ENCODE measurements at places on chromosomes 7 and 10. TPM values are rescaled to one million over a fixed set of nuclear protein-coding genes. Genes with fewer than 3 reads are reported as not detected.

ANKRD2 gene
- polyA plus RNA-seq = not detected

UBTD1 gene
- polyA plus RNA-seq = 3.2 TPM

SRRT gene
- polyA plus RNA-seq = 24.9 TPM

CPA2 gene
- polyA plus RNA-seq = not detected

CCL24 gene
- polyA plus RNA-seq = not detected

H2BK1 gene
- not detected for polyA plus RNA-seq

GRM3 gene
- not detected for polyA plus RNA-seq

EN2 gene
- polyA plus RNA-seq = not detected

DNA sequence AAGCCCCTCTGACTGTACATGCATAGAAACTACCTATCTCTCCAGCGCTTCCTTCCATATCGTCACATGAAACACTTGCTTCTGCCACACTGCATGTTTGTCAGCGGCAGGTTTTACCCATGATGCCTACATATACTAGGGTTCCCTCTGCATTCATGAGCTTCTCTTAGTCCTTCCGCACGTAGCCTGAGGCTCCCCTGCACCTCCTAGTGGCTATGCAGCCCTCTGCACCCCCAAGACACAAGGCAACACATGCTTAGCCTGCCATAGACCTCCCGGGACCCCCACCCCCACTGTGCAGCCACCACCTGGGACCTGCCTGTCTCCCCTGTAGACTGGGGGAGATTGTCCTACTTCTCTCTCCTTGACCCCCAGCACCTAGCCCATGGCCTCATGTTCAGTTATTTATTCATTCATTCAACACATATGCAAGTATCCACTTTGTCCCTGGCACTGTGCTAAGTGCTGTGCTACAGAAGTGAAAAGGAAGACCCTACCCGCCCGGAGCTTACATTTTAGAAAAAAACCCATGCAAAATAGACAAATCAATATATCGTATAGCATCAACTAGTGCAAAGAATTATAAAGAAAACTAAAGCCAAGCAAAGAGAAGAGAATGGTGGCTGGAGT lies 23.5 kb downstream of the TMEM273 start:
- peak overlapping the region; percentile 71 for H3K27ac ChIP-seq
- peak; percentile 32 for DNase-seq
- H3K4me1 ChIP-seq = peaks cover 15% of the 10 kb centered on the region
- H3K36me3 ChIP-seq = peaks cover 10% of the 10 kb centered on the region

- H3K4me3 ChIP-seq = no peak overlapping the region
- H3K36me3 ChIP-seq = no peaks in the 10 kb centered on the region
- H3K27ac ChIP-seq = no peak overlapping the region
Observed at GRCh38 chr10:21511095-21511570, 14.3 kb downstream of the SKIDA1 start.

GRCh38 chr10:59954296-59954695 lies 47.9 kb upstream of the CCDC6 start:
- no peak overlapping the region for H3K27ac ChIP-seq
- no peak for DNase-seq
- H3K36me3 ChIP-seq = no peaks in the 10 kb centered on the region
- no peak overlapping the region for H3K4me3 ChIP-seq
- no peaks in the 10 kb centered on the region for H3K4me1 ChIP-seq

- no peaks in the 10 kb centered on the region for H3K4me1 ChIP-seq
- H3K4me3 ChIP-seq = no peak overlapping the region
- peaks cover 8% of the 10 kb centered on the region for H3K27me3 ChIP-seq
- no peak overlapping the region for H3K27ac ChIP-seq
Observed at GRCh38 chr10:111267673-111268072, 190.8 kb downstream of the ADRA2A start.

DNA sequence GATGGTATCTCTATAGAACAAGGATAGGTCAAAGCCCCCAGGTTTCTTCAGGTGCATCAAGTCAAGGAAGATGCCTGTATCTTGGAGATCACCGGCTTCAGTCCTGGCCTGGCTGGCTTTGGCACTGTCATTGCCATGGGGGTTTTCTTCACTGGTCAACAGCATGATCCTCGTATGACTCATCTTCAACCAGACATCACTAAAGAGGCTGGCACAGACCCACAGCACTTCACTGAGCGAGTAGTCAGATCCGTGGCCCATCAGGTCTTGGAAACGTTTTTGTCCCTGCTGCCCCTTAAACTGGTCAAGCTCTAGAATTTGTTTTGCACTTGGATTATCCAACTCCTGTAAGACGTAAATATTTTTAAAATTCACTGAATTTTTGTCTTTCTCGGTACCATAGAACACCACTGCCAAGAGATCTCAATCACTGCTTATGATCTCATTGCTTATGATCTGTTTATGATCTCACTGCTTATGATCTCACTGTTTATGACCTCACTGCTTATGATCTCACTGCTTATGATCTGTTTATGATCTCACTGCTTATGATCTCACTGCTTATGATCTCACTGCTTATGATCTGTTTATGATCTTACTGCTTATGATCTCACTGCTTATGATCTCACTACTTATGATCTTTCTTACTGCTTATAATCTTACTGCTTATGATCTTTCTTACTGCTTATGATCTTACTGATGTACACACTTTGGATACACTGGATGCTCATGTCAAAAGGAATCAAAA lies 135.2 kb downstream of the CYP26A1 start:
- H3K4me1 ChIP-seq = no peaks in the 10 kb centered on the region
- no peak overlapping the region for H3K4me3 ChIP-seq
- H3K36me3 ChIP-seq = no peaks in the 10 kb centered on the region
- no peak overlapping the region for H3K27ac ChIP-seq
- peaks cover 4% of the 10 kb centered on the region for H3K27me3 ChIP-seq

DNA sequence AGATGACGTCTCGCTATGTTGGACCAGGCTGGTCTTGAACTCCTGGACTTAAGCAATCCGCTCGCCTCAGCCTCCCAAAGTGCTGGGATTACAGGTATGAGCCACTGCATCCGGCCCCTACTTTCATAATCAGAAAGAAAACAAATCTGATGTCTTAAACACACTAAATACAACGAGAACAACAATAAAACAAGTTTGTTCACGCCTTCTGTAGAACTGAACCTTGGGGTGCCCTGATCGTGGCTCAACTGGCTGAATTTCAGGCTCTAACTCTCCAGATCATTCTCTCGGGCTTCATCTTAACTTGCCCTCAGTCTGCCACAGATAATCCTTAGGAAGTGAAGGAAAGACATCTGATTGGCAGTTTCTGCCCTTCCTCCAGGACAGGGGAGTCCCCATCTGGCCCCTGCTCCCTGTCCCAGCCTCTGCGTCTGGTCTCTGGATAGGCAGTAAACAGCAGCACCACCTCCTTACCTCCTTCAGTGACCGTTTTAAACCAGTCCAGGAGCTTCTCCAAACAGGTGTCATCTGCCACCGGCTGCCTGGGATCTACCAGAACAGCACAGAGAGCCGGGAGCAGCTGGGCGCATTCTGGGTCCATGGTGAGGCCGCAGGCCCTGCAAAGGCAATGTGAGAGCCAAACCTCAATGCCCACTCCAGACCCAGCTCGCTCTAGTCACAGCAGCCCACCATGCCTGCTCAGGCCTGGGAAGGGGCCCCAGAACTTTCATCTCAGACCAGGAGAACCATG lies 1.3 kb downstream of the BRAT1 start:
- peaks cover 41% of the 10 kb centered on the region for H3K4me1 ChIP-seq
- DNase-seq = no peak
- peak overlapping the region; percentile 89 for H3K27ac ChIP-seq
- H3K4me3 ChIP-seq = peak overlapping the region; percentile 89

DNA sequence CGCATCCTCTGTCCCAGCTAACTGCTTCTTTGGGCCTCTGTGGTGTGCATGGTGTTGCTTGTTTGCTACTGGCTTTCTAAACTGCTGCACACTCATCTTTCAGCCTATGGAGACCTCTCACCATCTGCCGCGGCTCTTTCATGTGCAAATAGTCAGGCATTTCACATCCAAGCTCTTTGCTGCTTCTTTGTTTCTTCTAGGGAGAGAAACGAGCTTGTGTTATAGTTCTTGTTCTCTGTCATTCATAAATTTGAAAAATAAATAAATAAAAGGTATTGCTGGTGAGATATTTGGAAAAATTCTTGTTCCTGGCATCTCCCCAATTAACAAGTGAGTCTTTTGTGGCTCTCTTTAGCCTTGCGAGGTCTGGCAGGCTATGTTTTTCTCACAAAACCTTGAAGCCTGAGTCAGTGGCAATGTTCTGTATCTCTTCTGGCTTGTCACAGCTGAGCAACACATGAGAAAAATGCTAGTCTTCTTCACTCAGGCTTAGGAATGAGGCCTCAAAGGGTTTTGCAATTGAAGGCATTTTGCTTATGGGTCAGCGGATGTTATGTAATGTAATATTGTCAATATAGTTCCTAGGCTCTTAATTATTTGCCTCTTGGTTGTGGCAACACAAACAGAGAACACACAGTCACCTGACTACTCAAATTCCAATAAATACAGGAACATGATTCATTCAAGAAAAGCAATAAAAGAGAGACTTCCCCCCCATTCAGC lies 274.0 kb downstream of the FRMD4A start:
- H3K4me3 ChIP-seq = no peak overlapping the region
- H3K4me1 ChIP-seq = no peaks in the 10 kb centered on the region
- H3K36me3 ChIP-seq = no peaks in the 10 kb centered on the region
- no peak overlapping the region for H3K27ac ChIP-seq
- DNase-seq = no peak
- H3K27me3 ChIP-seq = peaks cover 12% of the 10 kb centered on the region

DNA sequence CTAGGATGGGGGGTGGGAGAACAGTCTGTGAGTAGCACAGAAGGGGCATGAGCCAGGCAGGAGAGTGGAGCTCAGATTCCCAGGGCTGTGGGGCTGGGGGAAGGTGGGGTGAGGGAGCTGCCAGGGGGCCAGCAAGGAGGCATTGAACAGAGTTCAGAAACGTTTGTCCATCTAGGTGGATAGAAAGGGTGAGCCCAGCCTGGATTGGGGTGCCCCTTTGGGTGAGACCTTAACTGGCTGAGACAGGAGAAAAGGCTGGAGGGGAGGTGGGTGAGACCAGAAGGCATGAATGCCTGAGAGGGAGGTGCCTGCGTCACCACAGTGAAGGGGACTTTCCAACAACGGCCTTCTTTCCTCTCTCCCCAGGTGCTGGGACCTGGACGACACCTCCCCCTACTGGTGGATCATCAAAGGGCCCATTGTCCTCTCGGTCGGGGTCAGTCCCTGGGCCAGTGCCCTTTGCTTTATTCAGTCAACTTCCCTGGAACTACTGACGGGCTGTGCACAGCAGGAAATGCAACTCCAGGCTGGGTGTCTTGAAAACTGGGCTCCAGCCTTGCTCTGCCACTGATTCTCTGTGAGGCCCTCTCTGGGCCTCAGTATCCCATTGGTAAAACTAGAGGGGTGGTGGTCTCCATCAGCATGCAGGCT lies 11.0 kb downstream of the GHRHR start:
- H3K27ac ChIP-seq = no peak overlapping the region
- H3K4me3 ChIP-seq = no peak overlapping the region
- peaks cover 9% of the 10 kb centered on the region for H3K27me3 ChIP-seq
- H3K4me1 ChIP-seq = no peaks in the 10 kb centered on the region

GRCh38 chr10:44102726-44103255 lies 282.1 kb downstream of the CXCL12 start:
- no peaks in the 10 kb centered on the region for H3K4me1 ChIP-seq
- H3K27ac ChIP-seq = no peak overlapping the region
- DNase-seq = no peak

- DNase-seq = no peak
- H3K4me1 ChIP-seq = no peaks in the 10 kb centered on the region
- H3K4me3 ChIP-seq = no peak overlapping the region
- peaks cover 10% of the 10 kb centered on the region for H3K27me3 ChIP-seq
Observed at GRCh38 chr7:156496865-156497264, 143.7 kb upstream of the RNF32 start.

DNA sequence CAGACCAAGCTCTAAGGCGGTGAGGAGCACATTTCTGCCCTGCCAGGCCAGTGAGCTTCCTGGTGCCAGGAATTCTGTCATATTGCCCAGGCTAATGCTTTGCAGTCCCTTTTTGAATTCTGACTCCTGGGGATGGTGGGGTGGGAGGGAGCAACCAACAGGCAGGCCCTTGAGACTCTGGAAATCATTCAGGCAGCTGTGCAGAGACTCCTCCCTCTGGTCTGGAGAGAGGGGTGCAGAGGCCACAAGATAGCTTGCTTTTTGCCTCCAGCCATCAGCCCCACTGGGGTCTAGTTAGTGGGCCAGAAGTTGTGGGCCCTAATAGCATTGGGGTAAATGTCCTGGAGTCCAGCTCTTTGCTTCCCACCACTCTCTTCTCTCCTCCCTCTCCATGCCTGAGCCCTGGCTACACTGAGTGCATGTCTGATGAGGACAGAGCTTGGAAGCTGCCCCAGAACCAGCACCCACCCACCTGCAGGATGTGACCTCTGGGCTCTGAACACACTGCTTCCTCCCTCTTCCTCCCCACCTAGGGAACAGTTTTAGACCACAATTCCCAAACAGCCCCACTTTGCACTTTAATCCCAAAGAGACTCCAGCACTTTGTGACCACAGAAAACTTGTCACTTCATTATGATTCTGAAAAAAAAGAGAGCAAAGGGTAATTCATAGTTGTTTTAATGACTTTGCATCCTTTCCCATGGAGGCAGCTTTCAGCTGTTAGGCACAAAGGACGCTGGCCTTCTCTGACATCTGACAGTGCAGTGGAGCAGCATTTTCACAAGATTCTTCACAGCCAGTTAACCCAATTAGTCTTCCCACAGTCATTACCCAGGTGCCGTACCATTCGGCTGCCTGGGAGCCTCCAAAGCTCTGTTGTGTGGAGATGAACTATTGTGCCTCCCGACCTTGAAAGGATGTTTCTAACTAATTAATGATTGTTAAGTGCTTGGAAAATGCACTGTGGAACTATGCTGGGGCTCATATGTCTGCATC lies 262.5 kb downstream of the TRIL start:
- no peak for DNase-seq
- no peak overlapping the region for H3K27ac ChIP-seq
- no peaks in the 10 kb centered on the region for H3K4me1 ChIP-seq

- no peaks in the 10 kb centered on the region for H3K4me1 ChIP-seq
- no peak for DNase-seq
- no peak overlapping the region for H3K4me3 ChIP-seq
- H3K36me3 ChIP-seq = peaks cover 45% of the 10 kb centered on the region
- H3K27ac ChIP-seq = no peak overlapping the region
Observed at GRCh38 chr7:96188174-96188581, 133.7 kb downstream of the SLC25A13 start.

DNA sequence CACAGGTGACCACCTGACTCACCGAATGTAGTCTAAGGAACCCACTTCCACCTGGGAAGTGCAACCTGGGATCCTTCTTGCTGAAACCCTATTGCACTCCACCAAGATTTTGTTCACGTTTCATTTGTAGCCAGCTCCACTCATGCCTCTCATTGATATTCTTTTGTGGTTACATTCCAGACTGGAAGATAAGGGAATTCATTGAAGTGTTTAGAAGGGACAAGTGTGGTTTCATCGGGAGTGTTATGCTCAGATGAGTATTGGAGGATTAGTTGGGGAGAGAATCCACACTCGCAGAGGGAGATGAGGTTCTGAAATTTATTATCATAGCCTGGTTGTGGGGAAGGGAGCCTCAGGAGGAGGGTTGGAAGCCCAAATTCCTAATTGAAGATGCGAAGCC lies 320.4 kb downstream of the KCNMA1 start:
- no peaks in the 10 kb centered on the region for H3K36me3 ChIP-seq
- H3K27ac ChIP-seq = no peak overlapping the region
- no peaks in the 10 kb centered on the region for H3K4me1 ChIP-seq
- H3K27me3 ChIP-seq = peaks cover 5% of the 10 kb centered on the region
- no peak for DNase-seq
- no peak overlapping the region for H3K4me3 ChIP-seq
